GM23338 (cell line): ENCODE measurements at places on chromosomes 5 and 9. TPM values are rescaled to one million over a fixed set of nuclear protein-coding genes. Genes with fewer than 3 reads are reported as not detected.

IL13 gene
- not detected in 2 replicates for total RNA-seq

DNA sequence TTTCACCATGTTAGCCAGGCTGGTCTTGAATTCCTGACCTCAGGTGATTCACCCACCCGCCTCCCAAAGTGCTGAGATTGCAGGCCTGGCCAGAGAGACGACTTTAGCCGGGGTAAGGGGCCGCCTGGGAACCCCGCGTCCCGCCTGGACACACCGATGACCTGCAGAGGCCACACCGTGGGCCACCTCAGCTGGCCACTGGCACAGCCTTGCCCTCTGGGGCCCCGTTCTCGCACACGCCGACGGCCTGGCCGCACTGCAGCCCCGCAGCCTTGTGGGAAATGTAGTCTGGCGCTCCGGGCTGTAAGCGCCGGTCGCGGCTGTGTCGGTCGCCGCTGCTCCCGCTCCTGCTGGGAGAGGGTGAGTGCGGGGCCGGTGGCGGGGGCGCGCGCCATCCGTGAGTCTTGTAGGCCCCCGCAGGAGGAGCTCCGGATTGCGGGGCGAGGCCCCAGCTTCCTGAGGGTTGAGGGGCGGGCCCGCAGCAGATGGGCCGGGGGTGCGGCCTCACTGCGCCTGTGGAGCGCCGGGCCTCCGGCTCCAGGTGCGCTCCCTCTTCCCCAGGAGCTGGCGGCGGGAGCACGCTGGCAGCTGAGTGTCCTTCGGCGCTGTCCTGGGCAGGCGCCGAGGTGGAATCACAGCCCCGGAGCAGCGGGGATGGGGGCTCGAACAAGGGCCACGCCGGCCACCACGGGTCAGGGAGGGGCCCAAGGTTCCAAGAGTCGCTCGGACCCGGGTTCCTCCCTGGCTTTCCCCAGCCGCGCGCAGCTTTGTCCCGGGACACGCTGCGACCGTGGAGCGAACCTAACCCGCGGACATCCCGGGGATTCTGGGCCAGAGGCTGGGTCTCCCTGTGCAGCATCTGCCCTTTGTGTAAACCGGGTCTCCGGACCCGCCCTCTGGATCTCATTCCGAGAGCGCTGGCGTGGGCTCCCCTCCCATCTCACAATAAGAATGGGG, at the start of gene ZFP2:
Gene ZFP2 (plus strand): TSS at position 299 of the 957 bp plus-strand sequence. CDS start 35,401 bp downstream, outside the sequence.
- DNase-seq: peak; percentile 89

DNA sequence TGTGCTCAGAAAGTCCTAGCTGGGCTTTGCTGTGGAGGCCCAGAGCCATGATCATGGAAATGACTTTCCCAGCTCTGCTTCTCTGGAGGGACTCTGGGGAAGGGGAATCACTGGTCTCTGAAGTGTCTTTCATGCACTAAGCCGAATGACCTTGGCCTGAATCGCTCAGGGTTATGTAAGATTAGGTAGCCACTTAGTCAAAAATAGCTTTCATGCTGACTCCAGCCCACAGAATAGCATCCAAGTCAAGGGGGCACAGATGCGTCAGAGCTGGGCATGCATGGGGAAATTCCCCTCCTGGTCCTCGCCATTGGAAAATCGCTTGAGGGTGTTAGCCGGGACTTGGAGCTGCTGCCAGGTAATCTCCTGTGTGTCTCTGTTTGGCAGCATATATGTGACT, 36.1 kb upstream of the PPARGC1B start:
- no peak for DNase-seq

EIF4EBP3 gene
- 2.4 TPM in 1 of 2 replicates, not detected in the other for total RNA-seq

GRCh38 chr9:13110766-13111417, 168.6 kb downstream of the MPDZ start:
- no peak for DNase-seq

DNA sequence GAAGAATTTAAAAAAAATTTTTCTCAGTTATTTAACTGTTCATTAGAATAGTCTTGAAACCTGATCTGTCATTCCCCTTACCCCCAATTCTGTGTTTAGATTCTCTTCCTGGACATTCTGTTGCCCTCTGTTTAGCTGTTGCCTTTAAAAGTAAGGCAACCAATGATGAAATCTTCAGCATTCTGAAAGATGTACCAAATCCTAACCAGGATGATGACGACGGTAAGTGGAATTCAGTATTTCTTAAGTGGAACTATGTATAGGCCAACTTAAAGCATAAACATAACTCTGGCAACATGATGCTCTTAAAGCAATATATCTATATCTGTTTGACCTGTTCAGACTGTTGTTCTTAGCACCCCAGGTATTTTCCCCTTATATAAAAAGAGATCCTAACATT, 27.2 kb downstream of the NCBP1 start:
- DNase-seq: no peak

- peak; percentile 32 for DNase-seq
These were observed 732 bp downstream of the SNAPC3 start for GRCh38 chr9:15423231-15423985.

GRCh38 chr5:158821331-158821730, 278.4 kb downstream of the EBF1 start:
- DNase-seq: no peak

PCDHA13 gene
- total RNA-seq: 4.3 and 9.8 TPM in 2 replicates

DNAJB5 gene
- 37.4 and 37.6 TPM in 2 replicates for total RNA-seq

GRCh38 chr5:15014809-15015208, 143.2 kb upstream of the ANKH start:
- no peak for DNase-seq

- no peak for DNase-seq
These were observed 243.0 kb upstream of the ITGA1 start for GRCh38 chr5:52544738-52545137.

SLC6A3 gene
- total RNA-seq: 0.85 and 1.0 TPM in 2 replicates

ESM1 gene
- 0.14 TPM in 1 of 2 replicates, not detected in the other for total RNA-seq

SIGMAR1 gene
- total RNA-seq: 104 and 167 TPM in 2 replicates

- no peak for DNase-seq
These were observed 141.2 kb downstream of the ACER2 start for GRCh38 chr9:19550009-19550408.

SH2D3C gene
- 4.5 and 7.3 TPM in 2 replicates for total RNA-seq

ANKRD34B gene
- total RNA-seq: 1.5 and 2.9 TPM in 2 replicates

DNA sequence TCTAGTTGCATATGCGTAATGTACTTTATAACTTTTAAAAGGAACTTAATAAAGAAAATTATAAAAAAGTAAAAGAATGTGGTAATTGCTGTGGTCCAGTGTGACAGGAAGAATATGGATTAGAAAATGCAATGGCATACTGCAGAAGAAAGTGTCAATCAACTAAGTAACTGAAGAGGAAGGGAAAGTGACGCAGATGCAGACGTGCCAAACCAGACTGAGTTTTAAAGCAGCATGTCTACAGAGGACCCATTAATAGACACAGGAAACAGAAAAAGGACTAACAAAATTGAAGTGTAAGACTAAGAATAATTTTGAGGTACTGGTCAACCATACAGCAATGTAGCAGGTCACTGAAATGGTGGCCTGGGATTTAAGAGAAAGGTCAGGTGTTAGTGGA, 73.3 kb downstream of the DPYSL3 start:
- no peak for DNase-seq

GRCh38 chr9:107615321-107615720, 125.8 kb upstream of the KLF4 start:
- DNase-seq: no peak

DNA sequence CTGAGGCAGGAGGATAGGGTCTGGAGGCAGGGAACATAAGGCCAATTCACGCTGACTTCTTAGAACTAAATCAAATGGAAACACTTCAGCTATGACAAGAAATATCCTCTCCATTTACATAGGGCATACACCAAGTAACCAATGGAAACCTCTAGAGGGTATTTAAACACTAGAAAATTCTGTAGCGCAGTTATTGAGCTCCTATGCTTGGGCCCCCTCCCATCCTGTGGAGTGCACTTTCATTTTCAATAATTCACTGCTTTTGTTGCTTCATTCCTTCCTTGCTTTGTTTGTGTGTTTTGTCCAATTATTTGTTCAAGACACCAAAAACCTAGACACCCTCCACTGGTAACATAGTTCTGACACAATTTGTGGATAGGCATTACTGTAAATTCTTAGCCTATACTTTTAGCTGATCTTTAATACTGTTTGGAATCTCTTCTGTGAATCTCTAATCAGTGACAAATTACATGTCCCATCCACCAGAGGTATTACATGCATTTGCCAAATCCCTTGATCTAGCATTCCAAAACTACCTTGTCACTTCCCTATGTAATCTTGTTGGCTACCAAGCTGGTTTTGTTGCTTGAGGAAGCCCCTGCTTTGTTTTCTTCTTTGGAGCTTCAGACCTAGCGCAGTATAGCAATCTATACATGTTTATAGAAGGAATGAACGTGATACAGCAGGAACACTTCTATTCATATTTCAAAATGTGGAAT, 61.6 kb downstream of the ST8SIA4 start:
- DNase-seq: no peak

SHC3 gene
- total RNA-seq: 2.5 and 2.9 TPM in 2 replicates

TMEM174 gene
- not detected in 2 replicates for total RNA-seq

DNA sequence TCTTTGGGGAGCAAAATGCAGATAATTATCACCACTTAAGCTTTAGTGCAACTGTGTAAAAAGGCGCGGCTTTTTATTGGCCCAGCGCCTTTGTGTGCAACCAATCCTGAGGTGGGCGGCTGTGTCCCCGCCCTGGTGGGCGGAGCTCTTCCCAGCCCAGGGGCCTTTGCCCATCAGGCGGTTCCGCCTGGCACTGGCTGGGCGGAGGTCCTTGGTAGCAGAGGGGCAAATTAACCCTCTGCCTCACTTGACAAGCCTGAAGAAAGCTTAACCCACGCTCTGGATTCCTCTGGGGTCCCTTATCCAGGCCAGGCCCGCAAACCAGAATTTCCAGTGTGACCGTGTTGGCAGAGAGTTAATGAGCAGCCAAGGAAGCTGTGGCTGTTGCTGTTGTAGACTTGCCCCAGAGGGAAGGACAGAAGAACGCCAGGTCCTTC, 12.8 kb upstream of the NIPAL4 start:
- peak; percentile 19 for DNase-seq

- no peak for DNase-seq
These were observed 62.5 kb upstream of the SPOCK1 start for GRCh38 chr5:137561608-137562007.

PRDM9 gene
- not detected in 2 replicates for total RNA-seq

GDF9 gene
- total RNA-seq: 0.14 and 0.66 TPM in 2 replicates

PCDHB10 gene
- 0.89 and 2.7 TPM in 2 replicates for total RNA-seq

DNA sequence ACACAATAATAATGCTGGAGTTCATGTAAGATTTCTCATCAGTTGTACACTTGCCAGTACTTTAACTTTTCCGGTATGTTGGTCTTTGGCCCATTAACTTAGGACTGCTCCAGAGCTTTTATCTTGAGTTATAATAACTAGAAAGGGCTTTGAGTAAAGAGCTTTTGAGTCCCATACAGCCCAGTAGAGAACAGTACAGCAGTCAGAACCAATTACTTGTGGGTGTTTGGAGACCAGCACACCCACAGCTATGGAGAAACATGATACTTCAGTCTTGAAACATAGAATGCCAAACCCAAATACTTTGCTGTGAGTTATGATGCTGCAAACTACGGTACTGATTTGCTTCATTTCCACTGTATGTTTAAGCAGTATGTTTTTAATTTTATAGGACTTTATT, 374.3 kb downstream of the CCDC171 start:
- DNase-seq: no peak

GRCh38 chr9:96574455-96574854, 45.2 kb downstream of the CDC14B start:
- DNase-seq: no peak

- DNase-seq: no peak
These were observed 7.9 kb downstream of the PDE6A start for GRCh38 chr5:149936700-149937091.

- DNase-seq: no peak
These were observed 26.9 kb downstream of the TCERG1 start for GRCh38 chr5:146474065-146474464.

F2RL1 gene
- 27.1 and 32.1 TPM in 2 replicates for total RNA-seq

PCDHA1 gene
- total RNA-seq: 1.6 and 3.2 TPM in 2 replicates

SLC6A18 gene
- total RNA-seq: not detected in 2 replicates

- no peak for DNase-seq
These were observed 78.6 kb downstream of the GOLM1 start for GRCh38 chr9:86020731-86021130.

- no peak for DNase-seq
These were observed 76.1 kb upstream of the ADAMTS2 start for GRCh38 chr5:179421144-179421901.

DNA sequence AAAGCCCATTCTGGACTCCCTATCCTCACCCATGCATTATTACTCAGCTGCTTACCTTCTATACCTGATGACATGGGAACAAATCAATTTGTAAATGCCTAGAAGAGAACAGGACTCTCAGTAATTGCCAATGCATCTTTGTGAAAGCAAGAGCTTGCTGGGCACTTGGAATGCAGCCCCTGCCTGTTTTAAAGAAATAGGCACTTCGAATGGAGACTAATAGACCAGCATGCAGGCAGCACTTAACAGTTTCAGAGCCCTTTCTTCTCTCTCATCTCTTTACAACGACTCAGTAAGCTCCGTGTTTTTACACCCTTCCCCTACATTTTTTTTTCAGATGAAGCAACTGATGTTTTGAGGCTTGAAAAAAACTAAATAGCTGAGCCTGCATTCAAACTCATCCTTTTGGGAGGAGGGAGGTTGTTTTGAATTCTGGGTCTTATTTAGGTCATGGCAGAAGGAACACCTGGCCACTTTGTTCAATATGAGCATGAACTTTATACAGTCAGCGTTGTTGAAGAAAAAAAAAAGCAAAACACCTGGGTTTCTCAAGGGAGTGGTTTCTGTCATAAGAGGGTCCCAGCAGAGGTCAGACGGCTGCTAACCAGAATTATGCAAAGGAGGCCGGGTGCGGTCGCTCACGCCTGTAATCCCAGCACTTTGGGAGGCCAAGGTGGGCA, 34.6 kb upstream of the WHRN start:
- peak; percentile 28 for DNase-seq

SPATA24 gene
- total RNA-seq: 7.1 and 16.0 TPM in 2 replicates

DNA sequence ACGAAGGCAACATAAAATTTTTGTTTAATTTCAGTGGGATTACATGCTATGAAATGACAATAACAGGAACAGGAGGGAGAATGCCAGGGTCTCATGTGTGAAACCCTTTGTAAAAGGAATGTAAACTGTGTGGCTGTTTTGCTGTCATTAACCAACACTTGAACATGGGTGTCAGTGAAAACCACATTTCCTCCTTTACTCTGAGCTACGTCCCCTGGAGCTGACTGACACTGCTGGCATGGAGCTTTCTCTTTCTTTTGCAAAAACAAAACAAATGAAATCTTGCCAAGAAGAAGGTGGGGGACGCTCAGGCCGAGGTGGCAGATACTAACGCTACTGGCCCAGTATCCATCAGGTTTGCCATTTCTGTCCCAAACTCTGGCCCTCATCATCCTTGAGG, 121.4 kb downstream of the DMRT2 start:
- DNase-seq: no peak

ADGRD2 gene
- total RNA-seq: 0.45 TPM in 1 of 2 replicates, not detected in the other
